ENCODE measurements at places on chromosomes 5 and 9.
A peak's percentile ranks its signal among the peaks of the same experiment; 100 is the strongest.

GRCh38 chr9:36194326-36195000, 3.7 kb downstream of the CLTA start:
- DNase-seq = peak; percentile 67

GRCh38 chr5:1885404-1885755, 2.7 kb upstream of the IRX4 start:
- no peak for DNase-seq

DNA sequence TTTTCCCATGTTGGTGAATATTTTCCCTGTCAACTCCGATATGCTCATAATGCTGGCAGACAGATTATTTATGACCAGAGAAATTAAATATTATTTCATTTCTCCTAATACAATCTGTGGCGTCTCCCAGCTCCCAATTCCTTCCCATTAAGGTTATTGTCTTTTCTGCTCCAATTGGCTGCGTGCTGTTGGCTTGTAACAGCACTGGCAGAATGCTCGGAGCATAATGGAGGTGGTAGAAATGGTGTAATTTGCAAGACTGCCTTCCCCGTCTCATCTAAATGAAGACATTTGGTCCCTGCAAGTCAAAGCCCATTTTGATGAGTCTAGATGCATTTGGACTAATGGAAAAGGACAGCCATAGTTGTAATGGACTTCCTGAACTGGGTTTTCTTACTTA, 601.7 kb downstream of the BRINP1 start:
- no peak for DNase-seq

- DNase-seq = no peak
Observed at GRCh38 chr5:10275991-10276390, 25.9 kb downstream of the CCT5 start.

DNA sequence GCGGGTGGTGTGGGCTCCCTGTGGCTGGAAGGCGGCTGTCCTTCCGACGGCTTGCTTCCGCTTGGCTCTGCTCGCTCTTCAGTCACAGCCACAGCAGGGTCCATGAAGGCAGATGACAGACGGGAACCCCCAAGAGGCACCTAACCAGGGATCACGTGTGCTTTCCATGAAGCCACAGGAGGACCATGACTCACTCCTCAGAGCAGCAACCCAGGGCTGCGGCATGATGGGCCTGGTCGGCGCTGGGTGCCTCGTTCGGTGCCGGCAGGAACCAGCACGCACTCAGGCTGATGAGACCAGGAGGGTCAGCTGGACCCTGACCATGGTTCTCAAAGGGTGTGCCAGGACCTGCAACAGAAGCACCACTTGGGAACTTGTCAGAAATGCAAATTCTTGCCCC, 32.8 kb upstream of the MED10 start:
- no peak for DNase-seq

Measured in choroid plexus epithelial cell (primary cell).